ENCODE measurements at places on chromosomes 7 and 10.
A peak's percentile ranks its signal among the peaks of the same experiment; 100 is the strongest.

- DNase-seq: no peak
Observed at GRCh38 chr7:3153118-3153517, 109.5 kb upstream of the CARD11 start.

- DNase-seq: no peak
Observed at GRCh38 chr7:140136073-140136472, 40.7 kb downstream of the KDM7A start.

DNA sequence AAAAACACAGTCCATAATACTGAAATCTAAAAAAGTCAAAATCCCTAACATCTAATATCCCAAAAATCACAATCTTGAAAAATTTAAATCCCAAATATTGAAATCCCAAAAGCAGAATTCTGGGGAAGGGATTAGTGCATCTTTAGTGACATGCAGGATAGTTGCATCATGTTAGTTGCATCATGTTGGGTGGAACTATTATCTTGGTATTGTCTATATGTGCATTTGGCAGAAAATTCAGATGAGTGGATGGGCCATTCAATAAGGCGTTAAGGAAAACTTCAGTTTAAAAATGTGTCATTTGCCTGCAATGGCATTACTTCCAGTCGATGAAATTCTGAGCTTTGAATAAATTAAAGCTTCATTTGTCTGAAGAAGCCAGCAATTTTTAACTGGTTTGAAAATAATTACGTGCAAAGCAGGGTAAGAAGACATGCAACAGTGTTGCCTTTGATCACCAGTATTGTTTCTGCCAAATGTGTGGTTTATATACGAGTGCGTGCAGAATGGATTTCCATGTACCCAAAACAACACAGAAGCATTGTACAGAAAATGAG, 221.4 kb upstream of the NFE2L3 start:
- no peak for DNase-seq

DNA sequence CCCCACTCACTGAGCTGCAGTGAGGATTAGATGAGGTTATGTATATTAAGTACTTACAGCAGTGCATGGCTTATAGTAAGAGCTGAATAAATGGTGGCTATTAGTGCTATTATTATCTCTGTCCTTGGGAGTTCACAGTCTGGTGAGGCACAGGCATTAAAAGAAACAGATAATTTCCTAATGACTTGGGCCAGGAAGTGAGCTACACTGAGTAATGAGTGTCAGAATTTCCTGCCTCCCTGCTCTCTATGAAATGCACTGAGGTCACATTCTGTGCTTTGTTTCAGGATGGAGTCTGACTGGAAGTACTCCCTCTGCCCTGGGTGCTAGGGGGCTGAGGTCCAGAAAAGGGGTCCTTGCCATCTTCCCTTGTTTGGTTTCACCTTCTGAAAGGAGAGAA, 48.7 kb upstream of the LOXL4 start:
- no peak for DNase-seq

GRCh38 chr7:150986099-150986512, 4.7 kb upstream of the NOS3 start:
- DNase-seq: peak; percentile 87

DNA sequence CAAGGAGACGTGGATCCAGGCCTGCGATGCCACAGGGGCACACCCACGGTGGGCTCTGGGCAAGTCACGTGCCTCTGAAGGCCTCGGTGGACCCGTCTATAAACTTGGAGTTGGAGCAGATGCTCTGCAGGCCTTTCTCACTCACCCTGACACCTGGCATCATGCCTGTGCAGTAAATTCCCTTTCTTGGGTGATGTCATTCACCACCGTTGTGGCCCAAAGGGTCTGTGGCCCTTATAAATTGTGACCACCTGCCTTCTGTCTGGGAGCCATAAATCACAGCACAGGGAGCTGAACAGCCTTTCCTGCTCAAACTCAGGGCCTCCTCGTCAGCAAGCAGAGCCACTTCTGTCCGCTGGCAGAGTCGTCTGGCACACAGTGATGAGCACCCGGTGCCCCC, 52.2 kb downstream of the GPAM start:
- no peak for DNase-seq

- no peak for DNase-seq
Observed at GRCh38 chr10:42990721-42991441, 86.0 kb upstream of the RET start.

GRCh38 chr7:93719546-93719945, 145.0 kb upstream of the CALCR start:
- DNase-seq: peak; percentile 94

DNA sequence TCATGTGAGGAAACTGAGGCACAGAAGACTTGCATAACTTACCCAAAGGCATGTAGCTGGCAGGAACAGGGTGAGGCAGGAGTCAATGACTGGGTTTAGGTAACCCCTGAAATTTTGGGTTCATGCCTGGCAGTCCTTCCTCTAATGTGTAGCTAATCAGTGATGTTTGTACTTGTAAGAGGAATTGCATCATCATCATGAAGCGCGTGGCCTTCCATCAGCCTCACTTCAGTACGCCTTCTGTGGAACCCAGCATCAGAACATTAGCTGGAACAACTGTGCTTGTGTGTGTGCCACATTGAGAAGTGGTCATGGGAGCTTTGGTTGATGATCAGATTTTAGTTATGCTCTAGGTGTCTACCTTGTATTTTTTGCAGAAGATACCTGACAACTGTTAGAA, 18.2 kb upstream of the STMP1 start:
- DNase-seq: no peak

- no peak for DNase-seq
Observed at GRCh38 chr7:112104120-112104519, 102.1 kb downstream of the DOCK4 start.

DNA sequence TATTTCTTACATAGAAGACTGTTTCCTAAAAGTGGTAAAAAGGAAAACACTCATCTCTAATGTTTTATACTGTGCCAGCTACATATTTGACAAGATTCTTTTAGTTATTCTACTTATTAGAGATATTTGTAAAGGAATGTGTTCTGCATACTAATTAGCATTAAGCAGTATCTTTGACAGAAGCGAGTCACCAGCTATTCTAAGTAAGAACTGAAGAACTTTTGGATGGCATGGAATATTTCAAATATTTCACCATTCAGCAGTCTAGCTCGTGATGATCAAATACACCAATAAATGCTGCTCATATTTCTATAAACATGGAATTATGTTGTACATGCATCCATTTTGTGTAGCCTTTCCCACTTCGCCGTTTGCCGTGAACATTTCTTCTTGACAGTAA, 241.6 kb upstream of the TCF7L2 start:
- DNase-seq: no peak

GRCh38 chr10:15238555-15239335, 70.3 kb upstream of the NMT2 start:
- no peak for DNase-seq
